ENCODE measurements at places on chromosomes 7 and 10.

GRCh38 chr10:131994435-131994834, 12.7 kb upstream of the BNIP3 start:
- DNase-seq: no peak

- DNase-seq: peak; percentile 32
Measured at GRCh38 chr7:73520673-73521635, 1.1 kb downstream of the BAZ1B start.

GRCh38 chr10:18216482-18216881, 76.3 kb downstream of the CACNB2 start:
- DNase-seq: peak; percentile 83

DNA sequence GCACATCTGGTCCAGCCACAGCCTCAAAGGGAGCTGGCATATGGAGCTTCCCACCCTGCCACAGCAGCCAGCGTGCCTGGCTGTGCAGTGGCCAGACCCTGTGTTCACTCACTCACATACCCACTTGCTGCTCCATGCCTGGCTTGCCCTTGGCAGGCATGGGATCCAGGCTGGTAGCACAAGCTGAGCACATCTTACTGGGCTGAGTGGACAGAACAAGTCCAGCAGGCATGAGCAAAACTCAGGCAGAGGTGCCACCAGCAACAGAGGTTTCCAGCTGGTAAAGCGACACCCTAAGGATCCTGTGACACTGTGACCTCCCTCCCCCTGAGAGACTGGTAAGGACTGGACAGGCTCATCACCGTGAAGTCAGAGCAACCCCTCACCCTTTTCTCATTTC, 25.1 kb downstream of the SVIL start:
- no peak for DNase-seq

GRCh38 chr7:44461387-44461786, 29.1 kb downstream of the NUDCD3 start:
- DNase-seq: peak; percentile 25

GRCh38 chr10:5614155-5614721, 52.2 kb downstream of the ASB13 start:
- DNase-seq: no peak

GRCh38 chr7:55214707-55215106, 150.4 kb upstream of the LANCL2 start:
- DNase-seq: no peak

- no peak for DNase-seq
Measured at GRCh38 chr7:138245682-138246081, 169.4 kb downstream of the AKR1D1 start.

DNA sequence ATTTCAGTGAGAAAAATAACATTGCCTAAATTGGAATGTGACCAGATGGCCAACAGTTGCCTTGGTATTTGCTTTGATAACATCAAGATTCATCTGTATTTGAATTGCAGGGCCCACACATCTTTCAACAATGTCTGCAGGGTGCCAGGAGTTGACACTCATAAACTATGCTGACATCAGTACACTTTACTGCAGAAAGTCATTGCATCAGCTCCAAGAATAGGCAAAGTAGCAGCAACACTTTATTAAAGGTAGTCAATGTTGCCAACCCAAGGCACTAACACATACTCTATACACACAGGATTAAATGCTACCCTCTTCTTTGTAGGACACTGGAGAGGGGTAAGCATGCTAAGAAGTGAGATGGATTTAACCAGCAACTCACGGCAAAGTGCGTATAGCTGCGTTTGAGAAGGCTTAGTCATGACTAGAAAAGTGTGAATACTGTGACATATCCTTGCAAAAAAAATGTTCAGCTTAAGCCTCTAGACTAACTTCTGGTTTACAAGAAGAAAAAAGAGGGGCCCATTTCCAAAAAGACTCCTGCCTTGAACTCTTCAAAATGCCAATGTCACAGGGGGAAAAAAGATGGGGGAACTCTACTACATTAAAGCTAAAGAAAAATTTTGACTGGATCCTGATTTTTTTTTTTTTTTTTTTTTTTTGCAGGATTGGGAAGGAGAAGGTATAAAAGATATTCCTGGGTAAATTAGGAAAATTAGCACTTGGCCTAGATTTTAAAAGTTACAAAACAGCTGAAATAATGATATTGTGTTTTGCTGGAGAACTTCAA, 2.2 kb downstream of the BBIP1 start:
- DNase-seq: no peak

- peak; percentile 95 for DNase-seq
Measured at GRCh38 chr7:23055582-23056178, 41.8 kb upstream of the HYCC1 start.
